Stimulated activated CD4-positive, alpha-beta T cell treated with anti-CD3 and anti-CD28 coated beads, TNF-alpha, amount 100 ng/mL, for 48 hours (primary cell): ENCODE measurements at places on chromosomes 7 and 10.

DNA sequence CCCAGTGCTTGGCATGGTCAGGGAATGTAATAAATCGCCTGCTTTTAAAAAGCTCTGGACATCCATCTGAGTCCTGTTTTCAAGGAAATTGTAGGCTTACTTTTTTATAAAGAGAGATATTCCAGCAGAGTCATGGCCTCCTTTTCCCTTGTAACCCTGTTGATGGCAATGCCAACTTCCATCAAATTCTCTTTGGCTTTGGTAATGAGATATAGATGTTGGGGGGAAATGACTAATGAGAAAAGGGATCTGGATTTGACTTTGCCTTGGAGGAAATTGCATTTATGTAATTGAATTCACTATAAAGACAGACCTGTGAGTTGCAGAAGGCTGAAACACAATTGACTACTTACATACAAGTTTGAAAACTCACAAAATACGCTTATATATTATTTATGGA is 347.5 kb downstream of the GPR158 start:
- DNase-seq, result no peak

DNA sequence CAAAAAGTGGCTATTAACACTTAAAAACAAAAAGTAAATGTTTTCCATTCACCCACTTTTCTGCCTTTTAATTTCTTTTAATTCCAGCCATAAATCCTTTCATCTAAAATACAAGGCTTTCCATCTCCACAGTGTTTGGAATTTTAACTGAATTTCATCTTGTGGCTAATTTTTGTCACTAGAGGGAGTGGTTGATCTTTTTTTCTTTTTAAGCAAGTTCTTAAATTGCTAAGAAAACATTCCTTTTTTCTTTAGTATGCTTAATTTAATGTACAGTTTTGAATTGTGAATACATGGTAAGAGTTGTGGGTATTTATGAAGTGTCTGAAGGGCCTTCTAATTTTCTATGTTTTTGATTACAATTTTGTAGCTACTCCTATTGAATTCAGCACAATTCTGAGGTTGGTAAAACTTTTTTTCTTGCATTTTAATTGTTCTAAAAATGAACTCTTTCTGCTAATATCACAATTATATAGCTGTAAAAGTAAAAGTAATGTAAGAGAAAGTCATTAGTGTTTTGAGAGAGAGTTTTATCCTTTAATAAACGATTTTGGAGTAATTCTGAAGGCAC is 54.9 kb upstream of the ANK3 start:
- no peak for DNase-seq

GRCh38 chr7:96021568-96021967 is 249.2 kb downstream of the DYNC1I1 start:
- no peak for DNase-seq

DNA sequence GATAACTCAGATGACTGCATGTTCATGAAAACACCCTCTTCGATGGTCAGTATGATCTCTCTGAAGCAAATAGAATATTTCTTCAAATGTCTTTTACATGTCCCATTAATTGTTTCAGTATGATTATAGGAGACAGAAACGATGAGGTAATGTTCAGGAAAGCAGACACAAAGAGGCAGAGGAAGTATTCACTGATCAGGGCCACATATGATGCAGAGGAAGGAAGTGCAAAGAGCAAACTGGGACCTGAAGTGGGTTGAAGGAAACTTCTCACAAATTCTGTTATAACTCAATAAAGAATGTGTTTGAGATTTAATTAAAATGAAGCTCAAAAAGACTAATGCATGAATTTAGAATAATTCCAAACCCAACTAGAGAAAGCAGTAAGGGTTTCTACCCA is 70.5 kb downstream of the TES start:
- no peak for DNase-seq

- no peak for DNase-seq
Observed at GRCh38 chr10:83458611-83459010, 680.7 kb upstream of the GHITM start.

DNA sequence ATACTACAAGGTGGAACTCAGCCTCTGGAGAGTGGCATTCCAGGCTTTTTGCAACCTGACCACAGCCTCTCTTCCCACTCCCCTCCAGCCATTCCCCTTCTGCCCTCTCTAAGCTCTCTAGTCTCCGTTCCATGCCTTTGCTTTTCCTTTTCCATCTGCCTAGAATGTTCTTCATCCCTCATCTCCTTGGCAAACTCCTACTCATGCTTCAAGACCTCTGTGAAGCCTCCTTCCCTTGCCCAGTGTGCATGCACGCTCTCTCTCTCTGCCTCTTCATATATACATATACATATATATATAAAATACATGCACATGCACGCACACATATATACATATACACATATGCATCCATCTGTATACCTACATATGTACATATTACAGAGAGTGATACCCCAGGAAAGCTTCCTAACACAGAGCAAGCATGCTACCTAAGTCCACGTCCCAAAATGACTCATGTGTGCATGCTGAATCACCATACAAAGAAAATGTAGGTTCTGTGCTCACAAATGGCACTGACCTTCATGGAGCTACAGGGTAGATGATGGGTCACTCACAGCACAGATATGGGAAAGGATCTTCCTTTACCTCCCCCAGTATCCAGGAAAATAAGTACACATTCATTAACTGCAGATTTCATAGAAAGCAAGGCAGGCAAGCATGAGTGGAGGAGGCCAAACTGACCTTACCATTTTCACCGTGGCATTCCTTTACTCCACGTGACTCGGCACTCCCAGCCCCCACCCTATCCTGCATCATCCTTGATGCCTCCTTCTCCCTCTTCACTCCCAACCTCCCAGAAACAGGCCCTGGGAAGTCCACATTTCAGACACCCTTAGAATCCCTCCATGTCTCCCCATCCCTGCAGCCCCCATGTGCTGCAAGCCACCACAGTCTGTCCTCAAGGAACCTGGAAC is 238.4 kb upstream of the ZMIZ1 start:
- DNase-seq, result no peak

DNA sequence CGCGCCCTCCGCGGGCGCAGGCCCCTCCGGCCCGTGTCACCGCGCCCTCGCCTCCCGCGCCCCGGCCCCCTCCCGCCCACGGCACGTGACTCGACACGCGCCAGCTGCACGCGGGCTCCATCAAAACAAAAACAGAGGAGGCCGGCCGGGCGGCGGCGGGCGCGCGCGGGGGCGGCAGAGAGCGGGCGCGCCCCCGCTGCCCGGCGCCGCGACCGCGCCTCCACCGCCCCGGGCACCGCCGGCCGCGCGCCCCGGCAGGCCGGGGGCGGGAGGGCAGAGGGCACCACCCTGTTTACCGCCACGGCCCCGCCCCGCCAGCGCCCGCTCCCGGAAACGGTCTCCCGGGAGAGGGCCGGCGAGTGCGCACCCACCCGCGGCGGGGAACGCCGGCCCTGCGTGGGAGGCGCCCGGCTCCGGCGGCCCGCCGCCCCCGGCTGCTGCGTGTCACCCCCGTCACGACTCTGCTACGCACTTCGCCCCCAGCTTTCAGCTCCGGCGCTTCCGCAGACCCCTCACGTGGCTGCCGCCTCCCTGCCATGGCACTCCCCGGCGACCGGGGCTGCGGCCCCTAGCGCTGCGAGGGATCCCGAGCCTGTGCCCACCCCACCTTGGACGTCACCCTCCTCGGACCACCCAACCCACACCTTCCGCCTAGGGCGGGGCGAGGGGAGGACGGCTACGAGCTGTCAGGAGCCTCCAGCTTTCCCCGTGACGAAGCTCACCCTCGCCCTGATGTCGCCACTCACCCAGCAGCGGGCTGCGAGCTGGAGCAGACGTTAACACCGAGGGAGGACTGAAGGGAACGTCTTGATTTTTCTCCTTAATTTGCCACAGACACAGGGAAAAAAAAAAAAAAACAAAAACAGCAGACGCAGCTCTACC is 221.6 kb upstream of the MKLN1 start:
- peak; percentile 70 for DNase-seq

GRCh38 chr10:91682912-91683311 is 50.0 kb upstream of the PPP1R3C start:
- DNase-seq, result no peak

GRCh38 chr10:131396121-131397050 is 84.9 kb upstream of the TCERG1L start:
- no peak for DNase-seq
